ENCODE measurements at places on chromosomes 4 and X.

DNA sequence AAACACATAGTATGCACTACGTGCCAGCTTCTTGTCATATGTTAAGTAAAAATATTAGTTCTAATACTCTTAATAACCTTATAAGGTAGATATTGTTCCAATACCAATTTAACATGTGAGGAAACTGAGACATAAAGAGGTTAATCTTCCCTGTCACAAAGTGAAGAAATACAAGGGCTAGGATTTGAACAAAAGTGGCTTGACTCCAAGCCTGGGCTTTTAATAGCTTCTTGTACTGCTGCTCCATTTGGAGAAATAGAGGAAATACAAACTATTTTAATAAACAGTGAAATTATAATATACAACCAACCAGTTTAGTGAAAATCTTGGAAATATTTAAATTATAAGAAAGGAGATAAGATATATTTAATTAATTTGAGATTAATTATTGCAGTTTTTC is 33.2 kb downstream of the TLL1 start:
- DNase-seq: no peak

DNA sequence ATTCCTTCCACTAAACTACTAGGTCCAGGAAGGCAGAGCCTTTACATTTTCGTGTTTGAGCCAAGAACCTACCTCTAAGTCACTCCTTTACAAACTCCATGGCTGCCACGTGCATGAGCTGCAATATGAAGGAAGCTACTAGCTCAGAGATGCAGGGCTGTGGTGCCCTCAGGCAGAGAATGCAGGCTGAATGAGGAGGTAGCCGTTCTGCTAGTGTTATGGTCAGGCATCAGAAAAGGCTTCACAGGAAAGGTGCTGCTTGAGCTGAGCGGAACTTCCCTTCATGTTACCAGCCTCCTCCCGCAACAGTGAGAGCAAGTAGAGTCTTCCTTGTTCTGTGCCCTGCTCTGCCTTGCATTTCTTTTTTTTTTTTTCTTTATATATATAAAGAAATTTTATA is 148.3 kb upstream of the PACRGL start:
- no peak for DNase-seq

DNA sequence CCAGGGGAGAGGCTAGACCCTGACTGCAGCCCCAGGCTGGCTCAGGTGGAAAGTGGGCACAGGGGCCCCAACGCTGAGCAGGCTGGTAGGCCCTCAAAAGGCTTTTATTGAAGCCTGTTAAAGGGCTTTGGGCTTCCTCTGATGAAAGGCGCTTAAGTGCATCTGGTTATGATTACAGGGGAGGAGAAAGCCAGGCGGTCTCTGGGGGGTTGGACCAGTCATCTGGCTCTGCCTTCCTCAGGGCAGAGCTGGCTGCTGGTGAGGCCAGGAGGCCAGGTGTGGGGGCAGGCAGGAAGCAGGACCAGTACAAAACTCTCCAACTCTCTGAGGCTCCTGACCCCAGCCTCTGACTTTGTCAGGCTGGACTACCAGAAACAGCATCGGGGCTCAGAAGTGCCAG is 68.8 kb upstream of the BCOR start:
- no peak for DNase-seq

DNA sequence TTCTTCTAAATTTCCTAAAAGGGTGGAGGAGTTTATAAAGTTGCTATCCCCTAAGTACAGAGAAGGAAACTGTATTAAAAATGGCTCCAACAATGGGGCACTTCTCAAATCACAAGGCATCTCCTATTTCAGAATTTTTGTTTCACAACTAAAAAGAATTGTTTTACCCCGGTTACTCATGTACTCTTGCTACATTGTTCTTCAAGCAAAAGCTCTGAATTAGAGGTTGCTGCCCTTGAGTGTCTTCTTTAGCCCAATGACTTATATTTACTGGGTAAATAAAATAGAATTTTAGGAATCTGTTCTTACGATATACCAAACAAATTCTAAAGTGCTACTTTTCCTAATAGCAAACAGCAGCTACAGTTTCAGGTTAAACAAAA is 67.5 kb downstream of the PPEF2 start:
- no peak for DNase-seq

DNA sequence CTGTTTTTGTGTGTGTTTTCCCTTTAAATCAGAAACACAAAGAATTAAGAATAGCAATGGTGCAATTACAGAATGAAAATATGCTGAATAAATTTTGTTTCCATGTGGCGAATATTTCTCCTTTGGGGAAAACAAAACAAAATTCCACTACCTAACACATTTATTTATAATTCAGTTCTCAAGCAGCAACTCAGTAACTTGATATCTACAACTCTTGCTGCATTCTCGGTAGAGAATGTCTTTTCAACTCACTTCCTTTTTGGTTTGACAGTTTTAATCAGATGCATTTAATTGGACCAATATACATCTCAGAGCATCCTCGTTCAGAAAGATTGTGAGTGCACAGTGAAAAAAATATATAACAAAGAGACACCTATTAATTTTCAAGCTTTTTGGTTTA is 30.8 kb downstream of the ZNF827 start:
- no peak for DNase-seq

- no peak for DNase-seq
Observed at GRCh38 chrX:48451708-48452107, 18.4 kb downstream of the SLC38A5 start.

- no peak for DNase-seq
Observed at GRCh38 chr4:100754751-100755150, 236.9 kb upstream of the EMCN start.

- no peak for DNase-seq
Observed at GRCh38 chrX:13911586-13911985, 94.7 kb upstream of the GPM6B start.

GRCh38 chr4:149801416-149801815 is 14.2 kb downstream of the IQCM start:
- no peak for DNase-seq

- DNase-seq: peak; percentile 35
Observed at GRCh38 chr4:106301393-106302061, 14.5 kb downstream of the TBCK start.

DNA sequence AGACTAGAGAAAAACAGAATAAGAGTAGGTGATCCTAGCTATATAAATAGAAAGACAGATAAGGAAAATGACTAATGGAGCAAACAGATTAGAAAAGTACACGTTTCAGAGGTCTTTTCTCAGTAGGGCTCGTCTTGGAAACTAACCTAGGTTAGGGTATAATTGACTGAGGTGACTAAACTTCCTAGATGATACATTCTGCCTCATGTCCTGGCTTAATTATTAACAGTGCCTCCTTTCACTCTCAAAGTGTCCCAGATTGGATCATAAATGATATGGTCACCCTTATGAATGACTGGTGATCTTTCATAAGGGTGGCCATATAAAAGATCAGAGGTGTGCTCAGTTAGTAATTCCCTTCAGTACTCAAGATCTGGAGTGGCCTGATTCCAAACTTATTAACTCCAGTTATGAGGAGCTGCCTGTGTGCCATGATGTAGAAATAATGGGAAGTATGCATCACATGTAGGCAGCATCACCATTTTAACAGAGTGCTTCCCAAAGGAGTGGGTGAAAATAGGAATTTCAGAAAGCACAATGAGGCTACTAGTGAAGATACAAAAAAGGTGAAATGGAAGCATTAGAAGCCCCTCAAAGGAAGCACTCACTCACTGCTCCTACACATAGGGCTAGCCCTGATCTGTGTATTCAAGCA is 14.7 kb upstream of the GRIA3 start:
- no peak for DNase-seq

DNA sequence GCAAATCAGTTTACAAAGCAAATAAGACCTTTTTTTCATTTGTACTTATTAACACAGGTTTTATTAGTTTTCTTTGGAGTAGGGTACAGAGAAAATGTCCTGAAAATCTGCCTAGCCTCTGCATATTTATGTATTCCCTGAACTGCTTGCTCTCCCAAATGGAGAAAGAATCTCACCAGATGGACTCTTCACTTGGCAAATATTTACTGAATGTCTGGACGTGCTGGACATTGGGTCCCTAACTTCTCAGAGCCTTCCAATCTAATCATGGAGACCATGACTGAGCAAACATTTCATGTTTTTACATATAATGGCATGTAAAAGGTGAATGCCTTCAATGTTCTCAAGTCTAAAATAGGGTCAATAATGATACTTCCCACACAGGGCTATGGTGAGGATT is 126.0 kb downstream of the CHRDL1 start:
- no peak for DNase-seq

GRCh38 chrX:119325456-119325855 is 73.7 kb upstream of the SLC25A43 start:
- no peak for DNase-seq

GRCh38 chr4:1266881-1267763 is 18.2 kb upstream of the CTBP1 start:
- no peak for DNase-seq

DNA sequence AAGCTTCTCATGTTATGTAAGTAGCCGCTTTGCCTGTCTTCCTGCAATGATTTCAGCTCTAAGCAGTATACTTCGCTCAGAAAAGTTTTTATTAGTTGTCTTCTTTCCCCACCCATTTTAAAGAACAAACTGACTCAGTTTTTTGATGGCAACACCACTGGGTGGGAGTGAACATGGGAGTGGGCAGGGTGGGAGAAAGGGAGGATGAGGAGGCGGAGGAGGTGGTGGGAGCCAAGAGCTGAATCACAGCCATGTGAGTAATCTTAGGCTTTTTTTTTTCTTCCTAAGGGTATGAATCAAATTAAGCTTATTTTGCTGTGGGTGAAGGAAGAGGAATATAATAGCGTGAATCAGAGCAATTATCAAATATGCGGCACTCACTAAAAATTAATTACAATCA is 574.3 kb upstream of the DIPK2B start:
- no peak for DNase-seq

DNA sequence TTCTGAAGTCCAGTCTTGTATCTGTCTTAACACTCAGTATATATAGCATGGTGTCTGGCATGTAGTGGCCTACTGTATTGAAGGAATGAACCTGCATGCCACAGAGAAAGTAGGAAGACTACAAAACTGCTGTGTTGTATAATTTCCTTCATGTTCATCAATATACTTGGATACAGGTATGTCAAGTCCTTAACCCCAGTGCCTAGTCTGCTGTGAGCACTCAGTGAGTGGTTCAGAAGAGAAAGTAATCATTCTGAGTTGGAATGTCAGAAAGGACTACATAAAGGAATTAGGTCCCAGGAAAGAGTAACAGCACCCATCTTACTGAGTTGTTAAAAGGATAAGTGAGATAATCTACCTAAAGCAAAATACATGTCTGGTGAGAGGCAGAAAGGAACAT is 32.0 kb downstream of the ABCE1 start:
- no peak for DNase-seq

- no peak for DNase-seq
Observed at GRCh38 chr4:56475917-56476316, 8.5 kb downstream of the SRP72 start.

DNA sequence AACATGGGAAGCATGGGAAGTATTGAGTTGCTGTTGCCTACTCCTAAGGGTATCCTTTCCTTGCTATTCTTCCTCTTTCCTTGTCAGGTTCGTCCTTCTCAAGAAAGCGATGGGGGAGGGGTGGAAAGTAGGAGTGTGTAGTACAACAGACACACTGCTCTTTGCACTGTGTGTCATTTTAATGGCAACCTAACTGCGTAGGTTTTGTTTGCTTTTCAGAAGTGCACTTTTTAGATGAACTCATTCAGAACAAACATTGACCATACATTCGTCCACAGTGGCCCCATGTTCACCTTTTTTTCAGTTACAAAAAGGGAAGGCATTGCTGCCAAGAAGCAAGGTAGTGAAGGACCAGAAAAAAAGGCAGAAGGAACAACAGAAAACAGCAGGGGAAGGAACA is 10.2 kb upstream of the YIPF6 start:
- no peak for DNase-seq

DNA sequence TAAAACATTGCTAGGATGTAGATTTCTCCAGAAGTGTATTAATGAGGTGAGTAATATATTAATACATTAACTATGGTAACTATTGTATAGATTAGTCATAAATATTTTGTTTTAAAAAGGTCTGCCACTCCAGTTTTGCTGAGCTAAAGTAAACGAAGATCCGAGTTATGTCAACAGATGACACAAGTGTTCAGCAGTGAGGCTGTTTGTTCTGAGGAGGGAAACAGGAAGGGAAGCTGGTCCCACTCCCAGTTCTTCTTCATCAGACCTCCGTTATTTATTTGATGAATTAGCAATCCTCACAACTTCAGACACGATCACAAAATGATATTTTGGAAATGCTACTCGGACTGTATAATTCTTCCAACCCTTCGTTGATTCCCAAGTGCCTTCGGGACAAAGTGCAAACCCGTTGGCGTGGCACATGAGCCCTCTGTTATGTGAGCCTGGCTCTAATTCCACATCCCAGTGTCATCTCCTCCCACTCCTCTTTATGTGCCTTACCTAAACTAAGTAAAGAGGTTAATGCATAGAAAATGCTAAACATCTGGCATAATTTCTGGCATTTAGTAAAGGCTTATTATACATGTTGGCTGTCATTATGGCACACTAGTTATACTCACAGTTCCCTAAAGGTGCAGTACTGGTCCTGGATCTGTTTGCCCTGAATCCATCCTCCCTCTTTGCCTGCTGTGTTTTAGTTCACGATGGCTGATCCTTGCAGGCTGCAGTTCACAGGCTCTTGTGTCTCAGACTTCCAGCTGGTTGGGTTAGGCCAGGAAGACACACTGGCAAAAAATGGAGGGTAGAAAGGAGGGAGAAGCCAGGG is 190.6 kb upstream of the LNX1 start:
- DNase-seq: no peak

DNA sequence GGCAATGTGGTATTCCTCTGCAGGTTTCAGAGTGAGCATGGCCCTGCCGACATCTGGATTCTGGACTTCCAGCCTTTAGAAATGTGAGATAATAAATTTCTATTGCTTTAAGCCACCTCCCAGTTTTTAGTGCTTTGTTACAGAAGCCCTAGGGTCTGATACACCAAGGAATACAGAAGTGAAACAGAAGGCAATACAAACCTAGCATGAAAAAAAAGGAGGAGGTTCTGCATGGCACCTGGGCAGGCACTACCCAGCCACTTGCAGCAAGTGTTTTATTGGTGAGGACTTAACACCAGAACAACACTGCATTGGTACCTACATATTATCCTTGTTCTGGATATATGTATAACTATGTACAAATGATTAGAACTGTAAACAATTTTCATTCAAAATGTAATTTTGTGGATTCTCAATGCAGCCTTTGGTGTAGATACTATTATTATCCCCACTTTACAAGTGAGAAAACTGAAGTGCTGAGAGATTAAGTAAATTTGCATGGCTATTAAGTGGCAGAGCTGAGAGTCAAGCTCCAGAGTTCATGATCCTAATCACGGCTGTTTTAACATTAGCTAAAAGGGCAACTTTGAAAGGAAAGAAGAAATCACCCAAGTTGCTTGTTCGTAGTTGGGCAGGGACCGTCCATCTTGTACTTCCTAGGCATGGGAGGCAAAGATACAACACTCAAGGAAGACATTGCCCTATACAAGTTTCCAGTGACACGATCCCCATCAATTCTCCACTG is 71.8 kb downstream of the IL21 start:
- no peak for DNase-seq

DNA sequence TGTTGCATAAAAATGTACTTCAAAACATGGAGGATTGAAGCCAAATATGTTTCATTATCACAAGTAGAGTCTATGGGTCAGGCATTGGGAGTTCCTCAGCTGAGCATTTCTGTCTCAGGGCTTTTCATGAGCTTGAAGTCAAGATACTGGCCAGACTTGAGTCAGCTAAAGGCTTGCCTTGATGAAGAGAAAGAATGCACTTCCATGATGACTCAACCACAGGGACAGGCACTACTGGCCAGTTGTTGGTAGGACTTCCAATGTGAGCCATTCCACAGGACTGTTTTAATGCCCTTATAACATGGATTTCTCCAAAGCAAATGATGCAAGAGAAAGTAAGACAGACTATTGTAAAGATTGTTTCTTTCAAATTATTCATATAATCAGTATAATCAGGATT is 895.6 kb downstream of the RAB28 start:
- no peak for DNase-seq

- DNase-seq: no peak
Observed at GRCh38 chrX:121333942-121334341, 286.5 kb downstream of the GLUD2 start.
